Astrocyte of the spinal cord (primary cell): ENCODE measurements at places on chromosomes 5 and 9.

DNA sequence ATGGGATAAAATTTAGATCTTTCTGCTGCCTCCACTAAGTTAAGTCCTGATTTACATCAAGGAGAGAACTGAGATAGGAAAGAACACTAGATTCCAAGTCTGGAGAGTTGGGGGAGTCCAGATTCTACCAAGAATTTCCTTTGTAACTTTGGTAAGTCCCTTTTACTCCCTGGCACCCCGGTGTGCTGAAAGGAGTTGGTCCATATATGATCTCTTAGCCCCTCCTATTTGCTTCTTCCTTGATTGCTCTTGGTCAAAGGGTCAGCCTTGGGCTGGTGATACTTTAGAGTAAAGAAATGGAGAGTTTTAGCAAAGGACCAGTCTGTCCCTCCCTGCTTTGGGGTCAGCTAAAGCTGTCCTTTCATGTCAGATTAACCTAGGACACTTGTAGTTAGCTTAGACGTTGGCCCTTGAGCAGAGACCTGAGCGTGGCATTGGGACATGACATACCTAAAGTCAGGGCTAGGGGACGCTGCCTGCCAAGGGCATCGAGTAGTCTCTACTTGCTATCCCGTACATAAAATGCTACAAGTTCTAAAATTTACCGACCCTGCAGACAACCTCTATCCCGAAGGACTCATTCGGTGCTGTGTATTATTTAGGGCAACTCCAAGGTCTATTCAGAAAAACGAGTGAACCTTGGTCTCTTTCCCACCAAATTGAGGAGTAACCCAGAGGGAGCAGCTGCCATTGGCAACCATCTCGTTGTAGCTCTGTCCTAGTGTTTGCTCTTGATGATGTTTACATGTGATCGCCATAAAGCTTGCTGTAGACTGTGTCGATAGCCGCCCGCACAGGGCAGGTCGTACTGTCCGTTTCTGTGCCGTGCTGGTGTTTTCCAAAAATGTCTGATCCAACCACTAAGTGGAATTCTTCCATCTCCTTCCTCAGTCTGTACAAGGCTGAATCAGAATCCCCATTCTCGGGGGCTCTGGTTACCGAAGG, 94.4 kb downstream of the PDE6A start:
- DNase-seq = no peak

- DNase-seq = peak; percentile 18
Measured at GRCh38 chr5:173028811-173029327, 27.3 kb upstream of the CREBRF start.

DNA sequence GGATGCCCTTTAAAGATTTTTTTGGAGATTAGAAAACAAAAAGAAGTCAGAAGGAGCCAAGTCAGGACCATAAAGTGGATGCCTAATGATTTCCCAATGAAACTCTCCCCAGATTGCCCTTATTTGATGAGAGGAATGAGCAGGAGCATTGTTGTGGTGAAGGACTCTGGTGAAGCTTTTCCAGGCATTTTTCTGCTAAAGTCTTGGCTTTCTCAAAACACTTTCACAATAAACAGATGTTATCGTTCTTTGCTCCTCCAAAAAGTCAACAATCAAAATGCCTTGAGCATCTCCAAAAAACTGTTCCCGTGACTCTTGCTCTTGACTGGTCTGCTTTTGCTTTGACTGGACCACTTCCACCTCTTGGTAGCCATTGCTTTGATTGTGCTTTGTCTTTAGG, 121.8 kb downstream of the CAAP1 start:
- DNase-seq = no peak

GRCh38 chr5:94613583-94613982, 4.8 kb downstream of the KIAA0825 start:
- peak; percentile 19 for DNase-seq

- DNase-seq = peak; percentile 80
Measured at GRCh38 chr9:137070201-137070905, at the start of gene SAPCD2. Gene SAPCD2, minus strand, starts transcription at chr9:137070557. Its CDS starts 97 bp downstream, at chr9:137070460.

- DNase-seq = peak; percentile 98
Measured at GRCh38 chr9:113578882-113579282, 115.4 kb downstream of the RGS3 start.

GRCh38 chr9:71131145-71131544, 9.7 kb upstream of the TRPM3 start:
- no peak for DNase-seq

- DNase-seq = no peak
Measured at GRCh38 chr9:130590305-130590704, 10.9 kb downstream of the FUBP3 start.

DNA sequence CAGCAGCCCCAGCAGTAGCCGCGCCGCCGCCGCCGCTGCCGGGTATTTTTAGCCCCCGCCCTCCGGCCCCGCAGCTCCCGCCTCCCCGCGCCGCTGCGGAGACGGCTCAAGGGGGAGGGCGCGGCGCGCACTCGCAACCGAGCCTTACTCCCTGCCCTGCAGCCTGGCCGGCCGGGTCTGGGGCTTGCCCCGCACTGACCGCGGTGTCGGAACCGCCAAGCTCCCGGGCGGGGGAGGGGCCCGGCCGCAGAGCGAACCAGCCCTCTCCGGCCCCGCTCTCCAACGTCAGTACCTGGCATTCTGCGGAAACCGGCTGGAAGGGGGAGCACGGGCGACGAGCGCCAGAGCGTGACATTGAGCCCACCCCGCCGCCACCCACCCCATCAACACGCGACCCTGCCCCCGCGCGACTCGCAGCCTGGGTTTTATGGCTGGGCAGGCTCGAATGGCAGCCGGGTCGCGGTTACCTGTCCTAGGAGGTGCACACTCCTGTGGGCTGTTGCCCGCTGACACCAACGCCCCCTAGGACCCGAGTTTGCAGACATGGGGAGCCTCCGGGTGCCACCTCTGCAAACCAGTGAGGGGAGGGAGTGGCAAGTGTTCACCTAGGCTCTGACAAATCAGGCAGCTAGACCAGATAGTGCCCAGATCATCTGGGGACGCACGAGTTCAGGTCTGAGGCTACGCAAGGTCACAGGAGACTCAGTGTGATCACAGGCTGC, at the start of gene ACSL6:
Gene ACSL6, minus strand, starts transcription at position 37 of the 722 bp plus-strand sequence. CDS start 105 bp downstream, outside the sequence.
- DNase-seq = no peak

GRCh38 chr5:80251636-80252035, 4.2 kb downstream of the SERINC5 start:
- DNase-seq = no peak

- no peak for DNase-seq
Measured at GRCh38 chr9:129185991-129186390, 7.9 kb upstream of the IER5L start.

DNA sequence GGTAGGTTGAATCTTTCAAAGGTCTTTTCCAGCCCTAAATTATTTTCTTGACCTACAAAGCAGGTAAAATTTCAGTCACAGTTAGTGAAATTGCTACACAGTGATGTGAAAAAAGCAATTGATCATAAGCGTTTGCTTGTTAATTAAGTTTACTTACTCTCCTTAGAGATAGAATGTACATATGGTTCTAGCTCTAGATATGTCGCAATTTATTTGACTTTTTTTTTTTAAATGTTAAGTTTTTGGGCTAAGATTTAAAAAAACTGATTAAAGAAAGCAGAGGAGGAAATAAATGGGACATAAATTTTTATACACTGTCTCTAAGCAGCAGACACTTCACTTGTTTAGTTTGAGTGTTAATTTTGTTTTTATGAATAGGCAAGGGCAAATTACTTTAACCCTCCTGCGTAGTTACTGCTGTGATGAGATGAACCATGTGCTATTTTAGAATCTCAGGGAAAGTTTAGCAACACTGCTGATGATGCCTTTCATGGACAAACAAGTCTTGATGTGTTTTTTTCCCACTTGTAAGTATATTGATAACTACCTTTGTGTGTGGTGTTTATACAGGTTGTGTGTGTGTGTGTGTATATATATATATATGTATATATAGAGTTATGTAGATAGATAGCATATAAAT, 38.3 kb upstream of the FAM120AOS start:
- DNase-seq = no peak

DNA sequence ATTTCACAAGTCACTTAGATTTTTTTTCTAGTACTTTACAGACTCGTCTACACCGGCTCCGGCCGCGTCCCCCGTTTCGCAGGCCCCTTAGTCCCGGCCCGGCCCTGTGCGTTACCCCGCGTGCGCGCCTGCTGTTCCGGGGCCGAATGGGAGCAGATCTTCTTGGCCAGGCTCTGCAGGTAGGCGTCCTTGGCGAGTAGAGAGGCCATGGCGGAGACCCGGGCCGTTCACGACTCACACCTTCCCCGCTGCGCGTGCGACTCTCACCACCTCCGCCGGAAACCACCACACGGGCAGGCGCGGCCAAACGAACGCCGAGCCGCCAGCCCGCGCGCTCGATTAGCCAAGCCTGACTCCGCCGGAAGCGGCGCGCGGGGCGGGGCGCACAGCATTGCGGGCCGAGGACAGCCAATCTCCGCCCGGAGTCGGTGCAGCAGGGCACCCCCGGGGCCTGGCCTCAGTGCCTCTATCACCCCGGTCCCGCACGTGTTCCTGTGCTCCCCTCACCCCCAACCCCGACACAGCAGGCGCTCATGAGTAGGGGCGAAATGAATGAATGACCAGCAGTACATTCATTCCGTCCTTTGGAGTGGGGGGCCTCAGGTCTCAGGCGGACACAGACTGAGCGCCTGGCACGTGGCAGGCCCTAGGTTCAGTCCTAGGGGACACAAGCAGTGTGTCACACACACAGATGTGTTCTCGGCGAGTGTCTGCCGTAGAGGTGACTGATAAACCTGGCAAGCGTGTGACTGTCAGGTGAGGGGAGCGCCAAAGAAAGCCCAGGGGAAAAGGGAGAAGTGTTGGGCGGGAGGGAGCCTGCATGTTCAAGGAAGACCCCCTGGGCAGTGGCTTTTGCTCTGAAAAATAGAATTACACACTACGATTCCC, at the start of gene SURF6:
Gene SURF6, minus strand, starts transcription at position 265 of the 888 bp plus-strand sequence. Its CDS starts 56 bp downstream, at position 209.
- DNase-seq = peak; percentile 90

DNA sequence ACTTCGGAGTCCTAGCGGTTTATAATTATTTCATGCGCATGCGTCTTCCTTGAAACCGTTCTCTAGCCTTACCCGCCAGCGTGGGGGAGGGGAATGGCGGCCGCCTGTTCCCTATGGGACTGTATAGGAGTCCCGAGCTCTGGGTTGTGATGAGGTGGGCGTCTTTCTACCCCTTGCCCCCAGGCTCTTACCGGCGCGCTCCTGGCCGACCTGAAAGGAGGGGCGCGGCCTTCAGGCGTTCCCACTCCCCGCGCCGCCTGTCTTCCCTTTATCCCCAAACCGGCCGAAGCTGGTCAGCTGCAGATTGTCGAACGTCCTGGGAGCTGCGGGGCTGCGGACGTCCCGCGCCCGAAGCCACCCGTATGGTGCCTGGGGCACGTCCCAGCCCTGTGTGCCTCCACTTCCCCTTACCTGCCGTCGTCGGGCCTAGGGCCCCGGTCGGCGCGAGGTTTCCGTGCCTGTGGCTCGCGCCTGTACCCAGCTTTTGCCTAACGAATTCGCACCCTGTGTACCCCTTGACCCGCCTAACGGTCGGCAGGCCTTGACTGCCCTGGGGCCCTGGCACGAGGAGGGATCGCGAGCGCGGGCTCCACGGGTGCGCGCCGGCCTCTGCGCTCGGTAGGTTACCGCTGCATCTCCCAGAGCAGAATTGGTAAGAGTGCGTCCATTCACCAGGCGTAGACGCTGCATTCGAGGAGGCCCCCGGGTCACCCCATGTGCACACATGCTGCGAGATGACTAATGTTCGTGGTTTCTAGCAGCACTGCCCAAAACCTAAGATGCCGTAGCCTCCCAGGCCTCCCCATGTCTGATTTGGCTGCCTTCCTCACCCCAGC, 653 bp upstream of the HNRNPH1 start:
- DNase-seq = peak; percentile 90

- DNase-seq = no peak
Measured at GRCh38 chr5:50658246-50658645, 8.2 kb upstream of the PARP8 start.

DNA sequence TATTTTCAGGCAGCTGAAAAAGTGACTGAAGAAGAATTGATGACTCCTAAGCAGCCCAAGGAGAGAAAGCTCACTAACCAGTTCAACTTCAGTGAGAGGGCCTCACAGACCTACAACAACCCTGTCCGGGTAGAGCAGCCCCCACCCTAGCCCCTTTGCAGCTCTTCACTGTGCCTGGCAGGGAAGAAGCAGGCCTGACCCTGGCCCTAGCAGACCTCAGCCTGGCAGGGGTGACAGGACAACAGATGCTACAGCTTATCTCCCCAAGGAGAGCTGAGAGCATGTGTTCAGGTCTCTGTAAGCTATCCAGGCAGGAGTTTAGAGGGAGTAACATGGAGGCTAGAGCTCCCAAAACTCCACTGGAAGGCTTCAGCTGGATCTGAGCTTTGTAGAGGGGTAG, 31.8 kb downstream of the DNAI1 start:
- DNase-seq = no peak

DNA sequence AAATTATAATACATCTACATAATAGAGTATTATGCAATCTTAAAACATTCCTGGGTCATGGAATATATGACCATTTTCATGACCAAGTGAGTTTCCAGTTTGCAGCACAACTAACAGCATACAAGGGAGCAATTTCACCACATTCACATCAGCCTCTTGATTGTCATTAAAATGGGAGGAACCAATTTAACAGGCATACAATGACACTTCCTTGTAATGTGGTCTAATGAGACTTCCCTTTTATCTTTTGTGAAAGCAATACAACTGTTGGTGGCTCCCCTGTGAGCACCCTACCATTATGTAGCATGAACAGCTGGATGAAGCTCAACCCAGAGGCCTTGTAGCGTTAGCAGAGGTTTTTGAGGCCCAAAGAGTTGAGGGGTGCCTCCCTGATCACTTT, 13.6 kb upstream of the TMOD1 start:
- no peak for DNase-seq

- DNase-seq = no peak
Measured at GRCh38 chr5:31807789-31808540, 169.0 kb downstream of the PDZD2 start.

DNA sequence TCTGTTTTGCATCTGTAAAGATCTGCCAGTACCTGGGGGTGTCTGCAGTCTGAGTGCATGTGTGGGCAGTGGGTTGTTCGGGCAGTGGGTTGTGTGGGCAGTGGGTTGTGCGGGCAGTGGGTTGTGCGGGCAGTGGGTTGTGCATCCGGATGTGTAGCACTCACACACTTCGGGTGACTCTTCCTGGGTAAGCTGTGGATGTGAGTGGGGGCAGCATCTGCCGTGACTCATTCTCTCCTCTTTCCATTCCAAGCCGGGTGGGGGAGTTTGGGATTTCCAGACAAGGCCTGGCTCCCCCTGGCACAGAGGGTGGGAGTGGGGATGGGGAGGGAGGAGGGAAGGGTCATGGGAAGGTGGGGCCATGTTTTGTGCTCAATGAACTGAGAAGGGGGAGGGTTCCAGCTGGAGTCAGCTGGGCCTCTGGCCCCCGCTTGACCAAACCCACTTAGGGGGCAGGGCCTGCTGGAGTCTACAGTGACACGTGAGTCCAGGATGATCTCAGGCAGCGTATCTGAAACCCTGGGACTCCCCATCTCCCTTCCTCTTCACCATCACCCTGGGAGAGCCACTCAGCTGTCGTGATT, 8.3 kb downstream of the CRB2 start:
- DNase-seq = peak; percentile 43
